Suprapubic skin (tissue), 4 donors: ENCODE measurements at places on chromosomes 6 and 20.

- DNase-seq: no peak
Measured at GRCh38 chr6:33413241-33414120, 2.7 kb downstream of the PHF1 start.

- no peak for DNase-seq
Measured at GRCh38 chr20:57615445-57615811, 4.8 kb downstream of the ZBP1 start.

GRCh38 chr6:146898069-146898887 lies 299.5 kb downstream of the ADGB start:
- no peak for DNase-seq

DNA sequence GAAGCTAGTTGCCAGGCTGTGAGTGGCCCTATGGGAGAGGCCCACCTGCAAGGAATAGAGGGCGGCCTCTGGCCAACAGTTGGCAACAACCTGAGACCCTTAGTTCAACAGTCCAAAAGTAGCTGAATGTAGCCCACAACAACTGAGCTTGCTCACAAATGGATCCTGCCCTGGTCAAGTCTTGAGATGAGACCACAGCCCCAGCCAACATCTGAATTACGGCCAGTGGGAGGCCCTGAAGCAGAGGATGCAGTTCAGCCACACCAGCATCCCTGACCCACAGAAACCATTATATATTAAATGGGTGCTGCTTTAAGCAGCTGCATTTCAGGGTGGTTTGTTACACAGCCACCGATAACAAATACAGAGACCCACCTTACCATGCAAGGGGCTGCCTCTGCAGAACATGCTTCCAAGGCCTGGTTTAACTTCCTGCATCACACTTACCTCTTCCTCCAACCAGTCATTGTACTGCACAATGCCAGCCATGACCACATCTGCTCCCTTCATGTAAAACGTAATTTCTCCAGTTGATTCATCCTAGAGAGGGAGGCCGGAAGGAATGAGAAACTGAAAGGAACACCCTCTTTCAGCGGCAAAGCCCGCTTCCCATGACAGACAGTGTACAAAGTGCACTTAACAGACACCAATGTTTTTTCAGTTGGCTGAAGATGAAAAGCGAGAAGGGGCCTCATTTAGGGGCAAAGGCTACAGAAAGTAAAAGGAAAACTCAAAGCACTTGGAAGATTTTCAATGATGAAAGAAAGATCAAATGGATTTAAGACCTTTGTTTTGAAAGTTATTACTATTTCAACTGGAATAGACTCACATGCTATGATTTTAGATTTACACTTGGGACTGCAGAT lies 86.2 kb upstream of the NFATC2 start:
- no peak for DNase-seq

GRCh38 chr20:35489717-35490116 lies 34.3 kb downstream of the CEP250 start:
- no peak for DNase-seq

- DNase-seq: no peak
Measured at GRCh38 chr6:64249115-64249514, 613.5 kb downstream of the PHF3 start.

DNA sequence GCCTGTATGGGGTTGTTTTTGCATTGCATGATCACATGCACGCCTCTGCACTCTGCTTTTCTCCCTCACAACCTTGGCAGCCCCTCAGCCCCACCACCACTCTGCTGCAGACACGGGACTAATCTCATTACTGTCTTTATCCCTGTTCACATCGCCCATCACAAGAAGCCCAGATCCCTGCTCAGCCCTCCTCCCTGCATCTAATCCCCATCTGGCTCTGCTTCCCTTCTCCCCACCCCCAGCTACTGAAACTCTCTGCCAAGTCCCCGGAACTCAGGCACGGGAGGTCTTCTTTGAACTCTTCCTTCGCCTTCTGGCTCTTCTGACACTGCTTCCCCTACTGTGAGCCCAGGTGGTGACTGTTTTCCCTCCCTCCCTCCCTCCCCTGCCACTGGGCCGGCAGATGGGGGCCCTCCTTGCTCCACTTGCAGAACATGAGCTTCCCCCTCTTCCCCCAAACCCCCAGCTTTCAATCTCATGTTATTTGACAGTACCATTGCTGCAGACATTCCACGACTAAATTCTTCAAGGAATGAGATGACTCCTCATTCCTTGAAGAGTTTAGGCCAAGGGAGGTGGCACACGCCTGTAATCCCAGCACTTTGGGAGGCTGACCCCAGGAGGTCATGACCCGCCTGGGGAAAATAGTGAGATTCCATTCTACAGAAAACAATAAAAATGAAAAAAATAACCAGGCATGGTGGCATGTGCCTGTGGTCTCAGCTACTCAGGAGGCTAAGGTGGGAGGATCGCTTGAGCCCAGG lies 21.9 kb upstream of the TULP1 start:
- DNase-seq: no peak

GRCh38 chr6:136657666-136658065 lies 107.4 kb upstream of the MAP7 start:
- DNase-seq: no peak

- DNase-seq: no peak
Measured at GRCh38 chr6:139030228-139030963, 1.9 kb downstream of the ABRACL start.

DNA sequence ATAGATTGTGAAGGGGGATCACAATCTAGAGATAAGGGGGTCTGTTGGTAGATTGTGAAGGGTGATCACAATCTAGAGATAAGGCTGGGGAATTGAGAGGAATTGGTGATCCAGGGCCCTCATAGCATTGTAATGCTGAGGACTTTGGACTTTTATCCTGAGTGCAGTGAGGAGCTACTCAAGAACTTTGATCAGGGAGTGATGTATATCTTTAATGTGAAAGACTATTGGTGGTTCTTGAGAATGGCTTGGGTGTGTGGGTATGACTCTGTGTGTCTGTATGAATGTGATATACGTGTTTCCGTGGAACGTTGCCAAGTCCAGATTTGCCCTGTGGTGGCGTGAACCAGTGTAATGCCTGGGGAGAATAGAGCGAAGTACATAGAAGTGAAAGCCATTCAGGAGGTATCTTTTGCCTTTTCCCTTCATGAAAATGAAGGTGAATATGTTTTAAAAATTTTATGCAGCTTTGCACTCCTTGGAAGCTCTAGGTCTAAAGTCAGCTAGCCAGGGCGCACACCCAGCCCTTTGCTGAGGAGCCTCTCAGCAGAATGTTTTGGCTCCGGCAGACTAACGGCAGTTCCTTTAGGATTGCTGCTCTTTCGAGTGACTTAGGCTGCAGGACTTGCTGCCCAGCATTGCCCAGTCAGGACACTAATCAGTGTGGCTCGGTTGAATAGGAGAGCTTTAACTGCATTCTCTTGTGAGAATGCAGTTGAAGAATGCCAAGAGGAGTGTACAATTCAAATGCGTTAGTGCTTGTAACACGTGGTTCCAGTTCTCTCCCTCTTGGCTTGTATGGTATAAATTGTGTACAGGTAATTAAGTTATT lies 3.5 kb downstream of the ZFAND3 start:
- DNase-seq: no peak

DNA sequence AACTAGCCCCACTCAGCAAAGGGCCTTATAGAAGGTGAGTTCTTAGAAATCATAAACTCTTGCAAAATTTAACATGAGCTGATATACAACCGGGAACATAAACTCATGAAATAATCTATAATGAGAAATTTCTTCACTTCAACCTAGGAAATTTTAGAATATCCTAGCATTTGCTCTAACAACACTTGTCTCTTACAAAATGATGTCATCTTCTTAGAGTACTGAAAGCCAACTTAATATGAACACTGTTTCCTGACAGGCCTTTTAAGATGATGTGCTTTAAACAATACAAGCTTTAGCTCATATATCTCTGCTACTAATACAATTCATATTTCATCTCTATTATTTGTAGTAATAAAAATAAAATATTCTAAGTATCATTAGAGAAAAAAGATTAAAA lies 932 bp downstream of the PACRG start:
- no peak for DNase-seq

DNA sequence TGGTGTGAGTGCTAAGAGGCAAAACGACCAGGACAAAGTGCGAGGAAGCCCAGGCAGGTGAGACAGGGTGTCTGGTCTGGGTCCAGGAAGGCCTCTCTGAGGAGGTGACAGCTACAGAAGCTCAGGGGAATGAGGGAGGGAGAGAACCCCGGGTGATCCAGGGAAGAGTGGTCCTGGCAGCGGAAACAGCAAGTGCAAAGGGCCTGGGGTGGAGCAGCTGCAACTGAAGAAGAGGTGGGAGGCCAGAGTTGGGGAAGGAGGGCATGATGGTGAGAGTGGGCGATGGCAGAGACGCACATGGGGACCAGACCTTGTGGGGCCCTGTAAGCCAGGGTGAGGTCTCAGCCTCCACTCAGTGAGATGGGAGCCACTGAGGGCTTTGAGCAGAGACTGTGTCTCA lies 45.8 kb downstream of the DLGAP4 start:
- DNase-seq: no peak

GRCh38 chr6:28977341-28978132 lies 27.6 kb downstream of the ZNF311 start:
- no peak for DNase-seq
